Stimulated activated CD4-positive, alpha-beta T cell treated with anti-CD3 and anti-CD28 coated beads, Interleukin-2, amount 100 ng/mL, for 24 hours (primary cell): ENCODE measurements at places on chromosomes 3 and 15.

GRCh38 chr15:85597155-85597815 is 197.4 kb downstream of the KLHL25 start:
- no peak for DNase-seq

DNA sequence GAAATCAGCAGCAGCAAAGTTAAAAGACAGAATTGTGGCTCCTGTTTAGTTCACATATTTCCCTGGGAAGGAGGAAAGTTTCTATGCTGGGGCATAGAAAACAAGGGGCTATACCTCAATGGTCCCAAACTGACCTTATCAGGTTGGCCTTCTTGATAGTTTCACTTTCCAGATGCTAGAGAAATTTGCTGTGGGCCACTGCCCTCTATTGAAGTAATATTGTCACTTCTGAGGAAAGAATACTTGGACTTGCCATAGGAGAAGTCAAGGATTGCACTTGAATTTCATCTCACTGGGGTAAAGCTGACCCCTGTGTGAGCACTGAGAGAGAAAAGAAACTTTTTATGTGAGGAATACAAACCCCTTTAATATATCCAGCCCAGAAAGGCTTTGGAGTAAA is 49.3 kb upstream of the XCR1 start:
- DNase-seq, result no peak

GRCh38 chr3:147775816-147776530 is 366.8 kb downstream of the ZIC1 start:
- DNase-seq, result no peak

DNA sequence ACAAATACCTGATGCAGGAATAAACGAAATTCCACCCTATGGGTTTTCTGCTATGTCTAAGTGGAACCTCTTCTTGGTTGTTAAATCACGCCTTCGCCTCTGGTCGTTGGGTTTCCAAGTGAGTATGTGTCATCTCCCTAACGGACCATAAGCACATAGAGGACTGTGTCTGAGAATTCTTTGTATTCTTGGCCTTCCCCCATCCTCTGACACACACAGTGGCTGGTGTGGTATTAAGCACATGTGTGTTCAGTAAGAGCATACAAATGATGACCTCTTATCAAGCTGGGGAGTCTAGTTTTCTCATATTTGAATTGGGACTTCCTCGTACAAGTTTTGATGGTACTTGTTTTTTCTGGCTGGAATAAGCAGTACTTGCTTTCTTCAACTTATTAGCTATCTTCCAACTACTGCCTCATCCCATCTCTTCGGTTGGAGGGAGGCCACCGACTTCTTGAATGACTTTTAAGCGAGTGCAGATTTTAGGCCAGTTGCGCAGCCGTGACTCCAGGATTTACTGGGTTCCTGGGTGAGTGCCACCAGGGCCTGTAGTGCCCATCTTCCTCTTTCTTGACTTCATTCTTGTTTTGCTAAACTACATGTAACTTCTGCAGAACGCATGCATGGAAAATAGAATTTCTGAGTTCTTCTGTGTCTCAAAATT is 240.2 kb downstream of the ADAMTS17 start:
- DNase-seq, result no peak
